GM12864 (cell line): ENCODE measurements at places on chromosomes 2 and 18.

- no peak for DNase-seq
Observed at GRCh38 chr18:9741793-9742523, 33.9 kb downstream of the RAB31 start.

GRCh38 chr2:71597756-71598155, 144.4 kb downstream of the DYSF start:
- DNase-seq, result no peak

GRCh38 chr2:23069923-23070322, 315.1 kb upstream of the KLHL29 start:
- DNase-seq, result no peak

- no peak for DNase-seq
Observed at GRCh38 chr2:181614874-181615638, 41.8 kb downstream of the CERKL start.

GRCh38 chr2:235135990-235136561, 184.3 kb downstream of the SH3BP4 start:
- peak; percentile 7 for DNase-seq

DNA sequence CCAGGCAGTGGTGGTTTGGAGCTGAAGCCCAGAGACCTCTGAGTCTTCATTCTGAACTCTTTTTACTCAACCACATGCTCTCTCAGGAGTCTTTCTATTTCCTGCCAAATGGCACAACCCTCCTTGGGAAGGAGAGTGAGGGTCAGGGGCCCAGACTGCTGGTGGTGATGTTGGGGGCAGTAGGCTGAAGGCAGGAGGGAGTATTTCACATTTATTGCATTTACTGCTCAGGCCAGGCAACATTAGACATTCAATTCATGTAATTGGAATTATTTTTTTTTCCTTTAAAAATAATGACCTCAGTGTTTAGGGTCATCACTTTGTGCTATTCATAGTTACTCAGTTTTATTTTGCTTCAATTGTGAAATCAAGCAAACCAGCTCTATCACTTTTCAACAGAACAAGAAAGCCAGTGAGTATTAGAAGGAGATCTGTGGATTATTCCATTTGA, 311.3 kb upstream of the NT5C1B start:
- no peak for DNase-seq

DNA sequence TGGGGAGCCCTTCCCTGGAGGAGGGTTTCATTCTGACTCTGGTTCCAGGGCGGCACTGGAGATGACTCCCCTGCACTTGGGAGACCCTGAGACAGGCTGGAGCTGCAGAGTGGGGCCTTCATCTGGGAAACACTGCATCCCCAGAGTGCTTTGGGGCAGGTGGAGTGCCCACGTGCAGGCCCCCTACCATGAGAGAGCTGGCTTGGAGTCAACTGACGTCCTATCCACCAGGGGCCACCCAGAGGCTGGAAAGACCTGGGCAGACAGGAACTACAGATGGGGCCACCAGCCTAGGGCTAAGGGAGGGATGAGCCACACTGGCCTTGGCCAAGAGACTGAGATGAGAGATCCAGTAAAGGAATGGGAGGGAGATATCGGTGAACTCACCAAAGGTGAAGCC, 153.8 kb downstream of the ASB1 start:
- no peak for DNase-seq

- peak; percentile 94 for DNase-seq
Observed at GRCh38 chr2:134282629-134283400, 28.9 kb downstream of the MGAT5 start.

DNA sequence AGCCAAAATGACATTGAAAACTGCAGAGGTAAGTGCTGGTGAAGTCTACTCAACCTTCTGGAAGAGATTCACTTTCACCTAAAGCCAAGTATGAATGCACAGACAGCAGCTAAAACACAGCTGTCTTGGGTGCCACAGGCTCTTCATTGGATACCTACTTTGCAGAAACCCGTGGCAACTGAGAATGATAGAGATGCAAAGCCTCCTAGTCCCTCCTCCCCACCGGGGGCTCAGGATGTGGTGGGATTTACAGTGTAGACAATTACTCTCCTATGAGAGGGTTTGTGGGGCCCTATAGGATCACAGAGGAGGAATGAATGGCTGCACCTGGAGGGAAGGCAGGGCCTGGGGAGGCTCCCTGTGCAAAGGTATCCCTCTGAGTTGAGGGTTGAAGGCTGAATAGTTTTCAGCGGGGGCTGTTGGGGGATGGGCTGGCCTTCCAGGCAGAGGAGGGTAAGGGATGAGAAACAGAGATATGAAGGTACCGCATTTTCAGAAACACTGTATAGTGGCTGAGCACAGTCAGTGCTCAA, 131.6 kb downstream of the RNF144A start:
- no peak for DNase-seq

GRCh38 chr18:6557770-6558248, 143.1 kb upstream of the L3MBTL4 start:
- no peak for DNase-seq

DNA sequence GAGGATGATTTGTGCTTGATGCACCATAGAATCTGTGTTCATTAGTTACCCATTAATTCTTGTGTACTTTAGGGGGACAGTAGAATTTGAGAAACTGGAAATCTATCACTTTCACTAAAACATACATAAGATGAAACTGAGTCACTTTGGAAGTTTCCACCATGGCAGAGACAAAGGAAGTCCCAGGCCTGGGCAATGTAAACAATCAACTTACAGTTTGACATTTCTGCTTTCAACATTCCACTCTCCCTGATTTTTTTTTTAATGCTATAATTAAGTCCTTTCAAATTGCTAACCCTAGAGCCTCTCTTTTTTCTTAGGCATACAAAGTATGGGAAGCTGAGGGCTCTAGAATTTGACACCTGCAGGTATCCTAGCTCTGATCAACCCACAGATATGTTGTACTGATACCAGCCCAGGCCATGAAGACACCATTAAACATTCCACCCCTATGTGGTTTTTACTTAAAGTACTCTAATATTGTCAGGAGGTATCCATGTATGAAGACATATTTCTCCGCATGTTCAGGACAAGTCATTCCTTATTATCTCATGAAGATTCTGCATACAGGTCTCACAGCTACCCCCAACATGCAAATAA, 88.5 kb upstream of the GLS start:
- no peak for DNase-seq

- no peak for DNase-seq
Observed at GRCh38 chr18:5984245-5984644, 88.9 kb upstream of the TMEM200C start.

DNA sequence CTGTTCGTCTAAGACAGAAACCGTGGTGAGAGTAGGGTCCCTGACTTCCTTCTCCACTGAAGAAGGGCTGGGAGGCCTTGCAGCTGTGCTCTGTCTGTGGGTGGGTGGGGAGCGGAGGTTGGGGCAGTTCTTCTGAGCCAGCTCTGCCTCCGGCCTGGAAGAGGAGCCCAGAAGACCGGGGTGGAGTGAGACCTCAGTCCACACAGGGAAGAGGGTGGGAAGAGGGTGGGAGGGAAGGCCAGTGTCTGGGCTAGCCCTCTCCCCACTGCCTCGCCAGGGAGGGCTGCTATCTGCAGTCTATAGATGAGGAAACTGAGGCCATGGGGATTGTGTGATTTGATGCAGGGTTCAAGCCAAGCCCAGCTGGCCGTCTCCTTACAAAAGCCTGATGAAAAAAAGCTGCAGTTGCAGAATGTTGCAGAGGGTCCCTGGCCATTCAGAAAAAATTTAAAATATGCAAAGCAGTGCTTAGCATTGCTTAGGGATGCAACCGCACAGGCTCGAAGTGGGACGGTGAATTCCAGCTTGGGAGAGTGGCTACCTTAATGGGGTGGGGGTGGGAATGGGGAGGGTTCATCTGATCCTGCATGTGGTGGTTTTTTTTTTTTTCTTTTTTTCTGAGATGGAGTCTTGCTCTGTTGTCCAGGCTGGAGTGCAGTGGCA, 181.6 kb upstream of the HS6ST1 start:
- DNase-seq, result no peak

DNA sequence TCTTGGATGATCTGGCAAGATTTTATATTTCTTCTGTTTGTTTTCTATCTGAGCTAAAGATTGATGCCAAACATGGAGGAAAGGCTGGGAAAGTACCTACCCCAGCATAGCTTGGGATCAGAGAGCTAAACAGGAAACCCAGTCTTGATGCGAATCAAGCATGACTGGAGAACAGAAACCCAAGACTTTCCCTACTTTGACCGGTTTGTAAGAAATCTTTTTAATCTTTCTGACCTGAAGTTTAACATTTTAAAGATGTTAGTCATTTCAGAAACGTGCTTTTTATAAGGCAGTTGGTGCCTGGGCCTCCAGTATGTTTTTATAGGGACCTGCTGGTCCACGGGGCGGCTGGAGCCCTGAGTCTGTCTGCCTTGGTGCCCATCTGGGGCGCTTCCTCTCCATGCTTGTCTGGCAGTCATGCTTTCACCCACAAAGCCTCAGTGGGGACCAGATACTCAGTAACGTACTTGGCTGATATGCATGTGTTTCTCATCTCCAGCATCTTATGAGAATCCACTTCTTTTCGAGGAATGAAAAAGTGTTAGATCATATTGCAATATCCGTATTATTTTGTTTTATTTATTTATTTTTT, 266.5 kb downstream of the PTGR3 start:
- DNase-seq, result peak; percentile 18

DNA sequence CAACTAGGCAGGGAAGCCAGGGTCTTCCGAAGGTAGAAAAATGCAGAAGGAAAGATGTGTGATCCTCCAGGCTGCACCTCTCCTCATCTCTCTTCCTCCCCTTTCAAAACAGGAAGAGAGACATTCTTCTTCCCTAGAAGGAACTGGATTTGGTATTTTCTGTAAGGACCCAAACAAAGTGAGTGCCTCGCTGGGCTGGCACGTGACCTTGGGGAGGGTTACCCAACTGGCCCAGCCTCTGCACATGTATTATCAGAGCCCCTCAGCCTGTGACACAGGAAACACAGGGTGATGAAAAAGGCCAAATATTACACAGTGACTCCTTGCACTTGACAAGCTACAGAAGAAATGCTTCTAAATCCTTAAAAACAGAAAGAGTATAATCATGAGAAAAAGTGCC, 2.3 kb downstream of the HJURP start:
- DNase-seq, result no peak

GRCh38 chr2:8636041-8636491, 45.8 kb upstream of the ID2 start:
- no peak for DNase-seq

GRCh38 chr2:137950238-137950637, 14.0 kb upstream of the HNMT start:
- DNase-seq, result no peak

GRCh38 chr18:13649397-13650390, 76.7 kb downstream of the FAM210A start:
- DNase-seq, result no peak

DNA sequence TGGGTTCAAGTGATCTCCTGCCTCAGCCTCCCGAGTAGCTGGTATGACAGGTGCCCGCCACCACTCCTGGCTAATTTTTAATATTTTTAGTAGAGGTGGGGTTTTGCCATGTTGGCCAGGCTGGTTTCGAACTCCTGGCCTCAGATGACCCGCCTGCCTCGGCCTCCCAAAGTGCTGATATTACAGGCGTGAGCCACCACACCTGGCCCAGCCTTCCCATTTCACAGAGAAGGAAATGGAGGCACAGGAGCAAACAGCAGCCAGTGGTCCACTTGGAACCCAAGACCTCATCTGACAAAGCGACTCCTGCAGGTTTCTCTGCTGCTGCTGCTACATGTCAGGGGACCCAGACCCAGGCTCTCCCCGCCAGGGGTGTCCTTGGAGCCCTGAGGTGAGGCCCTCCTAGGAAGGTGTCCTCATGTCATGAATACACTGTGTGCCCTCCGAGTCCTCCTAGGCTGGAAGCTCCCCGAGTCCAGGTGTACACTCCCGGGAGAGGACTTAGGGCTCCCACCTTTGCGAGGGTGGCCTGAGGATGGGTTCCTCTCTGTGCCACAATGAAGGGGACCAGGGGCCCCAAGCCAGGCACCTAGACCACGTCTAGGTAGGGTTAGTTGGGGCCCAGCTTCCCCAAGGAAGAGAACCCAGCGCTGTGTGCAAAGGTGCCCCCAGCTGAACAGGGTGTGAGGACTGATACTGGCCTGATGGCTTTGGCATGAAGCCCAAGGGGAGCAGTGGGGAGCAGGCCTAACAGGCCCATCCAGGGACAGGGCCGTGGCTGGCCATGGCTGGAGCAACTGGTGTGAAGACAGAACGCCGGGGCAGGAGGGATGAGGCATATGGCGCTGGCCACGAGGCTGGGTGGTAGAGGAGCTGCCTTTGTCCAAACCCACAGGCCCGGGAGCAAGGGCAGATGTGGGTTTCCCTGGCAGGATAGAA, 56.1 kb downstream of the HS6ST1 start:
- DNase-seq, result no peak

DNA sequence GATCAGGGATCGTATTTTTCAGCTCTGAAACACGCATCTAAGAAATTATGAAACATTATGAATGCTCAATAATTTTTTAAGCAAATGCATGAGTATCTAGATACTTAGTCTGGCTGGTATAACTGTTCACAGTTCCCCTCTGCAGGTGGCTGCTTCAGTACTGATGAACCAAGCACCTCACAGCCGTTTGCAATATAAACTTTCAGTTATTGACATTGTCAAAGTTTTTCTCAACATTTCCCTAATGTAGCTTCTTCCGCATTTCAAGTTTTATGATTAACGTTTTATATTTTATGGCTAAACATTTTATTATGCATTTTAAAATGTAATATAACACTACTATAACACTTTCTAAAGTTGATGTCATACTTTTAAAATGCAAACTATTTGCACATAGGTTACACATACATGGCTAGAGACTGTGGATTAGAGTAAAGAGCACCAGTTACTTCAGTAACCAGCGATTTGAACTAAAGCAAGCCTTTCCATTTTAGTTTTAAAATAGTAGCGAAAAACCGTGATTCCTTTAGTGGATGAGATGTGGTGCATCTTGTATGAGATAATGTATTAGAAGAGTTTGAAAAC, 495.4 kb downstream of the XIRP2 start:
- DNase-seq, result no peak

DNA sequence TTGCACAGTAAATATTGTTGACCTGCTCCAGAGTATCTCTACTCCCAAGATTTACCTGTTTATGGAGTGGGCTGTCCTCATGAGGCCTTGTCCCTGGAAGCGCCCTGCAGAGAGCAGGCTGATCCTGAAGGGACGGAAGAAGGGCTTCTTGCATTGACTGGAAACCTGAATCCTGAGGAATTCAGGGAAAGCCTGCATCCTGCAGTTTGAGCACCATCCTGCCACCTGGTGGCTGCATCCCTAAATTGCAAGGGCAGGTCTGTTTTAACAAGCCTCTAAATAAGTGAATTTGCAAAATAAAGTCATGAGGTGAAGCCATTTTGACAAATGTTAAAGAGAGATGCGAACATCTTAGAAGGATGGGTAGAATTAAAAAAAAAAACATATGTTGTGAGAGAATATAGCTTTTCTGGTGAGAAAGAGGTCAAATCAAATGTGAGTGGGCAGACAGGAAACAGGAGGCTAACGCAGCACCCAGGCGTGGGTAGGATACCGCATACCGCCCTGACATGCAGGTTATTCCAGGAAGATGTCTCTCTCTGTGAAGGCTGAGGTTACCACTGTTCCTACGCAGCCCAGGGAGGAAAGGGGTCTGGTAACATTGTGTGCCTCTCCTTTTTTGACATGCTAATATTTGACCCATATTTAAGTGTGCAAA, 754.9 kb downstream of the RNF144A start:
- DNase-seq, result no peak

GRCh38 chr2:88639865-88640264, 12.6 kb upstream of the EIF2AK3 start:
- no peak for DNase-seq
